Skeletal muscle cell (primary cell): ENCODE measurements at places on chromosomes 2 and 18.

DNA sequence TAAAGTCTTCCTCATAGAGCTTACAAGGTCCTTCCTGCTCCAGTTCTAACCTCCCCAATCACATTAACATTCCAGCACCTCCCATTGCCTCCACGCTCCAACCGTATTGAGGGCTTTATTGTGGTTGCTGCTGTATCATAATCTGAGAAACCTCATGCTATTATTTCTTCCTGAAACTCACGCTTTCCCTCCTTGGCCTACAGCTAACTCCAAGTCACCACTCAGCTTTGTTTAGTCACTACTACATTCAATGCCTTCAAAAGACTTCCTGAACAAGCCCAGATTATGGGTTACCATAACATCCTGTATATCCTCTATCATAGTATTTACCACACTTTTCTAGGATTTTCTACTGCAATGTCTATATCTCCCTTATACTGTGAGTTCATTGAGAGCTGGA lies 230.4 kb downstream of the IKZF2 start:
- no peak for DNase-seq

DNA sequence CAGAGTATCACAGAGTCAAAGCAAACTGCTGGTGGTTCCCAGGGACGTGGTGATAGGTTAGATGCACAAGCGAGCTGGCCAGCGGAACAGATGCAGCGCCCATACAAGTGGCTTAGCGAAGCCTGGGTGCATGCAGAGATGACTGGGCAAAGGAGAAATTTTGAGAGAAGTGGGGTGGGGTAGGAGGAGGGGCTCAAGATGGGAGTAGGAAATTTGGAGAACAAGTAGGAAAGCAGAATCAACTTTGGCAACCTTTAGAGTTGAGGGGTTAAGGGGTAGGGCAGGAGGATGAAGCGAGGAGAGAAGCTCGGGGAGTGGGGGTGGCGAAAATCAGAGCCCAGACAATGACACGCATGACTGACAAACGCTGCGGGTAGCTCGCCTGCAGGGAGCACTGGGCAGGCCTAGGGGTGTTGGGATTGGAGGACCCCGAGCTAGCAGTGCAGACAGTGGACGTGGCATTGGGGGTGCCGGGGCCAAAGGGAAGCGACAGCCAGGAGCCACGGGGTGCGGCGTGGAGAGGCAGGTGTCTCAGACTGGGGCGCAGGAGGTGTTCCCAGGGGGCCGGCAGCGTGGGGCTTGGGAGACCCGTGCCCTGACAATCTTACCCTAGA lies 431 bp downstream of the FAM98A start:
- no peak for DNase-seq

DNA sequence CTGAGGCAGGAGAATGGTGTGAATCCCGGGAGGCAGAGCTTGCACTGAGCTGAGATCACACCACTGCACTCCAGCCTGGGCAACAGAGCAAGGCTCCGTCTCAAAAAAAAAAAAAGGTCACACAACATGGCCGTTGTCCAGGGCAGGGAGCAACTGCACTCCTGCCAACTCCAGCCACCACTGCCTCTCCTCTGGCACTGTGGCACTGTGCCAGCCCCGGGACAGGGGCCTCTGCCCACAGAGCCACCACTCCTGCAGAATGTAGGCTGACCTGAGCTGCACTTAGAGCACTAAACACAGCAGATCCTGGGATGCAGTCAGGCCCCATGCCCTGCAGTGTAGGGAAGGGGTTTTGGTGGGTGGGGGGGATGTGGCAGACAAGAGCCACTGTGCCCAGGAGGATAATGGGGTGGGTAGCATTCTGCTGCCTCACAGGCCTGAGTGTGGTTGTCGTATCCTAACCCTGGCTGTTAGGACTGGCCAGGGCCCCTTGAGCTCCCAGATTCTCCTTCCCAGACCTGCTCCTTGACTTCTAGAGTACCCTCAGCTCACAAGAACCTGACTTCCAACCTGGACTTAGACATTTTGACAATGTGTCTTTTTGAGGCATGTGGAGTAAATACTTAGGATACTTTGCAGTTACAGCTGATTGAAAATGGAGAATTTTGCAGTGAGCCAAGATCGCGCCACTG lies 69.4 kb upstream of the SH3RF3 start:
- no peak for DNase-seq

GRCh38 chr2:110768591-110768990 lies 36.2 kb downstream of the ACOXL start:
- no peak for DNase-seq

- no peak for DNase-seq
Observed at GRCh38 chr2:26043862-26044696, 10.2 kb downstream of the RAB10 start.

DNA sequence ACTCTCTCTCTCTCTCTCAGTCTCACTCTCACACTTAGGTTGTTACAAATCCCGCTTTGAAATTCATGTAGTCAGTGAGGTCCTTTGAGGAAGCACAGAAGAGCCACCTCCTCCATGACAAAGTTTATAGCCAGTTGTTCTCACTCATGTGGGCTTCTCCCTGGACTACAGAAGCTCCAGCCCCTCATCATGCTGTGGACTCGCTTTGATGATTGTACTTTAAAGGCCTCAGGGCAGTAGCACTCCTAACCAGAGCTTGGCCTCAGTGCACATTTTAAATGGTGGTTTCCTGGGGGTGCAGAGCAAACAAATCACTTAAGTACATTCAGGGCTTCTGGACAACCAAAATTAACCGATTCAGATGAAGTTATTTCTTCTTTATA lies 115.7 kb downstream of the MTCL1 start:
- no peak for DNase-seq

- DNase-seq = no peak
Observed at GRCh38 chr18:45690975-45691815, 32.8 kb upstream of the SLC14A1 start.
